ENCODE measurements at places on chromosomes 13 and 19. TPM values are rescaled to one million over a fixed set of nuclear protein-coding genes. Genes with fewer than 3 reads are reported as not detected.

The UGGT2 gene
- total RNA-seq: 41.6 TPM

The ZNF442 gene
- total RNA-seq: 5.1 TPM

The SLC10A2 gene
- not detected for total RNA-seq

The FSD1 gene
- 1.7 TPM for total RNA-seq

The NLRP9 gene
- not detected for total RNA-seq

The EBI3 gene
- total RNA-seq: 0.79 TPM

The ZNF700 gene
- total RNA-seq: 8.2 TPM

The ZNF567 gene
- 7.7 TPM for total RNA-seq

The LILRB5 gene
- total RNA-seq: not detected

The CFD gene
- 1.6 TPM for total RNA-seq

The ZNF582 gene
- 3.9 TPM for total RNA-seq

The ATP4B gene
- not detected for total RNA-seq

The ZNF585A gene
- total RNA-seq: 9.4 TPM

The RPS19 gene
- 1,032 TPM for total RNA-seq

The CGB8 gene
- total RNA-seq: 2.3 TPM

All from placental epithelial cell (primary cell).